ENCODE measurements at places on chromosomes 7 and 10.

DNA sequence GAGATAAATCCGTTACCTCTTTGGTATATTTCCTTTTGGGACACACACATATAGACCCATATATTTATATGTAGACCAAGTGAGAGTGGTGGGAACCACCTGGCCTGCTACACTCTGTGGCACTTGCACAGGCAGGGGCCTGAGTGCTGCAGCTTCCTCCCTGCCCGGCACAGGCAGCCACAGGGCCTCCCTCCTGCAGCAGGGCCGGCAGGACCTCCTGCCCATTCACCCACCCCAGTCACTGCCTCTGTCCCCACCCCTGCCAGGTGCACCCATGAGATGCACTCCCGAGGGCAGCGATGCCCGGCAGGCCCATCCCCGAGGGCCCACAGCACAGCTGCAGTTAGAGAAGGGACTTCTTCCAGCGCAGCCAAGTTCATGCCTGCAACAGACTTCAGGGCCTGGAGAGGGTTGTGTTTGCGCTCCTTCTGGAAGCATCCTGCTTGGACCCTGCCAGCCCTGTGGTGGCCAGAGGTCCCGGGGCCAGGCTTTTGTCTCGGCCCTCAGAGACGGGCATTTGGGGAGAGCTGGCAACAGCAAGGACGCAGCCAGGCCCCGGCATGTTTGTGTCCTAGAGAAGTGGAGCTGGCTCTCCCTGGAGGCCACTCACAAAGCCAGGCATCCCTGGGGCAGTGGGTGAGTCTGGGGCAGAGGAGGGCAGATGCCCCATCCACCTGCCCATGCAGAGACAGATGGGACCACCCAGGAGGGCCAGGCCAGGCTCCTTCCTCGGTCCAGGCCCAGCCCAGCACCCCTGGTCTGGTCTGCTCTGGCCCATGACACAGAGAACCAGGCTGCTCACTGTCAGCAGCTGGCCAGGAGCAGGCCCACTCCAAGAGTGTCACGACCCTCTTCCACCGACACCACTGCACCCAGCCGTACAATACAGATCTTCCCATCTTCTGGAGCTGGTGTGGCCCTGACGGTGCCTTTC is 41.4 kb downstream of the PWWP2B start:
- no peak for DNase-seq

- peak; percentile 30 for DNase-seq
These were observed 25.2 kb downstream of the DNAJB12 start for GRCh38 chr10:72329290-72330068.

DNA sequence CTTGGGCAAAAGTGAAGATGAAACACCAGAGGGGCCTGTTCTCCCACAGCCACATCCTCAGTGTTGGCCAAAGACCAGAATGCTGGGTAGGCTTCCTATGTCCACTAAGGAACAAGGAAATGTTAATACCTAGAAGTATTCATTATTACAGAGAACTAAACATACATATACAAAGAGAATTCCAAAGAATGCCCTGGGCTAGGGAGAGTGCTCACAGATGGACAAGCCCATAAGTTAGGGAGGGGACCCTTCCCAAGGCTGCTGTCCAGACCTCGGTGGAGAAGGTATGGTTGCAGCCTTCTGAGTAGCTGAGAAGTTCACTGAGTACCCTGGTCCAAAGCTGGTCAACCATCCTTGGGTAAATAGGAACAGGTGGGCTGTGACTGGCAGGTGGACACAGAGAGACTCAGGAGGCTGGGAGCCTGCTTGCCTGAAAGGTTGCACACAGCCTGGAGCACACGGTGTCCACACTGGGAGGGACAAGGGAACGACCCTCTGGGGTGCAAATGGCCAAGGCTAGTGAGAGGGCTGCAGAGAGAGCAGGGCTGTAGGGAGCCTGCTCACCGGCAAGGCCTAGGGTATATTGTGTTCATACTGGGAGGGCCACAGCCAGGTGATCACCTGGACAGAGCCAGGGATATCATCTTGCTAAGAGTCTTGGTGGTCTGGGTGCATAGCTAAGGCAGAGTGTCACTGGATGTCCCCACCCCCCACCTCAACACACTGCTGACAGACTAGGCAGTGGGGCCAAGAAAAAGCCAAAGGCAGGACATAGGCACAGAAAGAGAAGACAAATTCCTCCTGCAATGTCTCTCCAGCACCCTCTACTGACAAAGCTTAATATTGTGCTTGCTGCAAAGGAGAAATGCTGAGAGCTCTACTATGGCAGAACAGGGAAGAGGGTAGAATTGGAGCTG is 40.3 kb downstream of the CPVL start:
- DNase-seq, result peak; percentile 52

GRCh38 chr10:127834791-127835190 is 58.0 kb downstream of the CLRN3 start:
- no peak for DNase-seq

- no peak for DNase-seq
These were observed 398.0 kb downstream of the NXPH1 start for GRCh38 chr7:8831376-8831775.

DNA sequence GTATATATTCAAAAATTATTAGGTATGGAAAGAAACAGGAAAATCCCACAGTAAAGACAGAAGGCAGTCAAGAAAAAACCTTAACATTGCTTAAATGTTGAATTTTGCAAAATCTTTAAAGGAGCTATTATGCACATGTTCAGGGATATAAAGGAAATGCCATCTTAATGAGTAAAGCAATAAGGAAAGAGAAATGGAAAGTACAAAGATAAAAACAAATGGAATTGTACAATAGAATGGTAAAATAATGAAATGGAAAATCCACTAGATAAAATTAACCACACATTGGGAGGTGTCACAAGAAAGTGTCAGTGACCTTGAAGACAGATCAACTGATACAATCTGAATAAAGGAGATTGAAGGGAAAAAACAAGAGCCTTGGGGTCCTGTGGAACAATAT is 82.0 kb downstream of the KIF20B start:
- DNase-seq, result peak; percentile 29

DNA sequence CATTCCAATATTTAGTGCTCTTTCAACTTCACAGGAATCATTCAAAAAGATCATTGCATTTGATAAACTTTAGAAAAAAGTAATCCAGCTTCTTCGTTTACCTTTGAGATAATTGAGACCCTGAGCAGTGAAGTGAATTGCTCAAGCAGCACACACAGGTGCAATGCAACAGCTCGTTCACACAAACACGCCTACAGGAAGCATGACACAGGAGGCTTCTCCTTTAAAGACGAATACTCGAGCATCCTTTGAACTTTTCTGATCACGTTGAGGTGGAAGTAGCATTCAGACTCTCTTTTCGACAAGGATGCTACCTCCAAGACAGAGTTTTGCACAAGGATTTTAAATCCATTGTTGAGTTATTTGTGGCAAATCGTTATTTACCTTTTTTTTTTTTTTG is 18.0 kb upstream of the RSU1 start:
- no peak for DNase-seq

- no peak for DNase-seq
These were observed 86.6 kb upstream of the MACROH2A2 start for GRCh38 chr10:69965919-69966662.

DNA sequence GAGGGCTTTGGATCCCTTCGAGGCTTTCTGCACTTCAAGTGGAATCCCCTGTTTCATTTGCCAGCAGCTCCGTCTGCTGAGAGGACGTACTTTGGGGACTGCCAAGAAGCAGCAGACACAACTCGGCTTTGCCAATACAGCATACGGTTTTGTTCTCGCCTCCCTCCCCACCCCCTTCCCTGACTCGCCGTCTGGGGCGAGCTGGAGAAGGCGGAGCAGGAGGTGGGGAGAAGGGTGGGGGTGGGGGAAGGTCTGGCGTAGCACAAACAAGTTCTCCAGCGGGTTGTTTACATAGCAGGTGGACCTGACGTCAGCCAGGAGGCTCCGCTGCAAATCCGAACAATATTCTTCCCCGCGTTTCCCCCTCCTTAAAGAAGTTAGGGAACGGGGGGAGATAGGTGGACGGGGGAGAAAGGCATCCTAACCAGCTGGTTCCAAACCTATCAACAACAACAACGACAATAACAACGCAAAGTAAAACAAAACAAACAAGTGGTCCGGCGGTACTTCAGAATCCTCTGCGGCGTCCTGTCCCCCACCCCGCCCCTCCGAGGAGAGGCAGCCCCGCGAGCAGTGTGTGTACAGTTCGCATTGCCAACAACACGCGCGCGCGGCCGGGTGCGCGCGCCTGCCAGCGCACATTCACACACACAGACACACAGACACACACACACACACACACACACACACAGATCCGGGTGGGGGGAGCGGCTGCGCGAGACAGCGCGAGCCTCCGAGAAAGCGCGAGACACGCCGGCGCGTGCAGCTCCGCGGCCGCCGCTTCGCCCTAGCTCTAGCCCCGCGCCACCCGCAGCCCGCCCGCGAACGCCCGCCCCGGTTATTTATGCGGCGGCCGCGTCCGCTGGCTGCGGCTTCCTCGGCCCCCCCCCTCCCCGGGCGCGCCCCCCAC is 167.0 kb upstream of the PPP1R3A start:
- peak; percentile 47 for DNase-seq

- no peak for DNase-seq
These were observed 244.6 kb downstream of the AGMO start for GRCh38 chr7:15317215-15317614.

DNA sequence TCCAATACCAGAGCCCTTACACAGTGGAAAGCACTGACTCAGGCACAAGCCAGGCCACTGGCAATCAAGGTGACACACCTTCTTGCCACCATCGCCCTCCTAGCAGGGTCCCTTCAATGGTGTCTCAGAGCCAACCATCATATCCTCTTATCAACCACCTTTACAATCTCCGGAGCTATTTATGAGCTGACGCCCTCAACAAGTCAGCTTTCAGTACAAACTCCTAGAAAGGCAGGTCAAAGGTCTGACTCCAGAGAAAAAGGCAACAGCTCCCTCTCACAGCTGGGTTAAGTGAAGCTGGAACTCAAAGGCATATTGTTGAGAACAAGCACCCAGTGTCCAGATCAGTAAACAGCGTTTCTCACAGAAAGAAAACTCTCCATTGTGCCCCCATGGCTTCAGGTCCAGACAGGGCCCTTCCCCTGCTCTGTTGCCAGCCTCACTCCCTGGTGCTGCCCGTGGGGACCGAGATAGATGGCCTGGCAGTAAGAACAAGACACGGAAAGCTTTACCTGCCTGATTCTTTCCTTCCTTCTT is 2.4 kb downstream of the ZNF3 start:
- no peak for DNase-seq

DNA sequence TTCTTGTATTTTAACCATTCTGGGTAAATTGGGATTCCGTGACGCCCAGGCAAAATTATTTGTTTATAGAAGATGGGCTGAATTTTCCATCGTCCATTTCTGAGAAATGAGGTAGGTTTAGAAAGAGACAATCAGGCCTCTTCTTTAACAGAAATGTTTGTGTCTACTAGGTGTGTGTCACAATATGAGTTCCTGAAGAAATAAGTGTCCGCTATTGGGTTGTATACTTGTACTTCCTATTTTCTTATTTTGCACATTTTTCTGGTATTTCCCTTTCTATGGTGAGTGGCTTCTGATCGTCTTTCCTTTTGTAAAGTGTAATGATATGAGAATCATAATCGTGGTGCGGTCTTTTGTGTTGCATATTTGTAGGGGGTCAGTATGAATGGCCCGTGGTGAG is 83.9 kb downstream of the TCF7L2 start:
- DNase-seq, result no peak

DNA sequence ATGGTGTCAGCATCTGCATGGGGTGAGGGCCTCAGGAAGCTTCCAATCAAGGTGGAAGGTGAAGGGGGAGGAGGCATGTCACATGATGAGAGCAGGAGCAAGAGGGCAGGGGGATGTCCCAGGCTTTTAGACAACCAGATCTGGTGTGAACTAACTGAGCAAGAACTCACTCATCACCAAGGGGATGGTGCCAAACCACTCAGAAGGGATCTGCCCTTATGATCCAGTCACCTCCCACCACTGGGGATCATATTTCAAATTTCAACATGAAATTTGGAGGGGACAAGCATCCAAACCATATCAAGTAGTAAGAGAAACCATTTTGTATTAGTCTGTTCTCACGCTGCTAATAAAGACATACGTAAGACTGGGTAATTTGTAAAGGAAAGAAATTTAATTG is 33.6 kb downstream of the THNSL1 start:
- DNase-seq, result peak; percentile 11

GRCh38 chr10:31977440-31978155 is 49.0 kb upstream of the ARHGAP12 start:
- peak; percentile 72 for DNase-seq

- no peak for DNase-seq
These were observed 14.4 kb upstream of the APBB1IP start for GRCh38 chr10:26423722-26424121.

DNA sequence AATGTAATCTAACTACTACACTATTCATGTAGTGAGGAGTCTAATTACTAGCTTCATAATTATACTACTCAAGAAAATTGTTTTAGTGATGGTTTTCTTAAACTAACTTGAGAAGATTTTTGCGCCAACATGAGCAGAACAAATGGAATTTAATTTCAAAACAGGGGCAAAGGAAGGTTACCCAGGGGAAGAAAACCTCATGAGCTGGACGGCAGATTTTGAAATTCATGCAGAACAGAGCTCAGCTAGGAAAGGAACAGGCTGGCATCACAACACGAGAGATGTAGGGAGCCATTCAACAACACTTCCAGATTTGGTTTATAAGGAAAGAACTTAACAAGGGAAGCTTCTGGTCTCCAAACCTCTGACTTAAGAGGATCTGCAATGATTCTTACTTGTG is 235.3 kb upstream of the PRKCQ start:
- DNase-seq, result peak; percentile 15

GRCh38 chr10:117552701-117553141 is 10.2 kb downstream of the EMX2 start:
- DNase-seq, result no peak

DNA sequence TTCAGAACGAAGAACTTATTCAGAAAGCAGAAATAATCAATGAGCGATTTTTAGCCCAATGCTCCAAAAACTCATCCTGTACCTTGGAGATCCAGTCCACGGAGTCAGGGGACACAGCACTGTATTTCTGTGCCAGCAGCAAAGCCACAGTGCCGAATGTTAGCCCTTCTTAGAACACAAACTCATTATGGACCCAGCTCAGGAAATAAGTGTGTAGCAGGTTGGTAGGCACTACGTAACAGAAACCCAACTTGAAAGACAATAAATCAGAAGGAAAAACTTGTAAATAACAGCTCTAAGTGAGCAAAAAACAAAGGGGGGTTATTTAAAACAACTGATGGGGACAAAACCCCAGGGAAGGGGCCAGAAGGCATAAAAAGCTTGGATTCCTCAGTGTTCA is 112.0 kb upstream of the PRSS1 start:
- no peak for DNase-seq

GRCh38 chr10:8095959-8096358 is 41.5 kb downstream of the GATA3 start:
- DNase-seq, result no peak

Measured in amniotic epithelial cell (primary cell).